NCI-H82 (cell line): ENCODE measurements at places on chromosomes 16 and 17.

GRCh38 chr16:56792967-56793366, 63.0 kb downstream of the NUP93 start:
- DNase-seq = no peak

DNA sequence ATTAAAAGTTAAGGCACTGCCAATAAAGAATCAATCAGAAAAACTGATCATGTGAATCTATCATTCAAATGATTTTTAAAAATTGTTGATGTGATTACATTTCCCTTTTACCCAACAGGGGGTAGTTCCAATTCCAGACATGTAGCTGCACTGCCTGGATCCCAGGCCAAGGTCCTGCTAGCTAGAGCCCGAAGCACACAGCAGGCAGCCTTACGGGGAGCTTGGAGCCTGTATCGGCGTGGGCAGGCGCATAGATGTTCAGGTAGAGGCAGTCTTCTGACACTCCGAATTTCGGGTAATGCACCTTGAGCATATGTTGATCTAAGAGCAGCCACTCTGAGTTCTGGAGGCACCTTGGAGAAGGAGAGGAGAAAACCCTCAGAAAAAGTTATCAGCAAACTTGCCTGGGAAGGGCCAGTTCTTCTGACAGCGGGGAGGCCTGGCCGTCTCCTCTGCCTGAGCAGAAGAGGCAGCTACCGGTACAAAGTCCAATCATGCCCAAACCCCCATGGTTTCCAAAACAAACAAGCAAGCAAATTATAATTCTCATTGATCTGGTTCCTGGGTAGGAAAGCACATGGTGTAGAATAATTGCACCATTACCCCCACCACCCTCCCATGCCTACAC, 3.6 kb downstream of the CES5A start:
- DNase-seq = no peak

GRCh38 chr16:19657831-19658230, 60.2 kb downstream of the KNOP1 start:
- no peak for DNase-seq

GRCh38 chr17:64128787-64129514, 993 bp downstream of the ERN1 start:
- peak; percentile 64 for DNase-seq

- DNase-seq = peak; percentile 32
Observed at GRCh38 chr17:62870030-62870541, 62.0 kb upstream of the MARCHF10 start.

- no peak for DNase-seq
Observed at GRCh38 chr17:31835984-31836383, 23.1 kb downstream of the COPRS start.

DNA sequence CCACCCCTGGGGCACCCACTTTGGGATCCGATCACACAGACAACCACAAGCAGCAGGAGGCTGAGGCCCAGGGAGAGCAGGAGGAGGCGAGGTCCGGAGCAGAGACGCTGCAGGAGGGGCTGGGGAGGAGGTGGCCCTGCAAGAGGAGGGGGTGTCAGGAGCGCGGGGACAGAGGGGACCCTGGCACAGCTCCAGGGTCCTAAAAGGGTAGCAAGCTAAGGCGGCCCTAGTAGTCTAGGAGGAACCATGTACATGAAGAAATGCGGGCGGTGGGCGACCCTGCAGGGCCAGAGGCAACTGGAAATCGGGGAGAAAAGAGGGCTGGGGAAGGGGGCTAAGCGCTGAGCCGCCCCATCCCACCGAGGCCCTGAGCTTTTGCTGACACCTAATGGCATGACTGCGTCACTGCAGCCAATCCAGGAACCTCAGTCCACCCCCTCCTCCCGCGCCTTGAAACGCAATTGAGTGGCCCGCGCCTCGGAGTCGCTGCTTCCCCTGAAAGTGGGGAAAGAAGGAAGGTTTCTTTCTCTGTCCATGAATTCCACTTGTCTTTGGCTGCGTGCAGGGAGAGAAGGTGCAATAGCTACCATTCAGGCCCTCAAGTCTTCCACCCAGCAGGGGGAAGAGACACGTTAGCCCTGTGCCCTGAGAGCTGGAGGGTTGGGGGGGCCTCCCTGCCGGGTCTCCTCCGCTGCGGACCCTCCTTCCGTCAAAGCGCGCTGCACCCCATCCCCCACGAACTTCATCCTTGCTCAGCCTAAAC, 1.8 kb downstream of the ASGR1 start:
- peak; percentile 91 for DNase-seq
